Natural killer cell (primary cell): ENCODE measurements at places on chromosomes 1 and 21.

GRCh38 chr1:94646786-94647555 lies 105.4 kb upstream of the F3 start:
- no peaks in the 10 kb centered on the region for H3K36me3 ChIP-seq
- no peak overlapping the region for H3K27ac ChIP-seq
- no peak for DNase-seq
- no peaks in the 10 kb centered on the region for H3K27me3 ChIP-seq
- no peaks in the 10 kb centered on the region for H3K4me1 ChIP-seq
- H3K4me3 ChIP-seq: no peak overlapping the region

GRCh38 chr1:226026833-226027232 lies 27.7 kb upstream of the SDE2 start:
- H3K27me3 ChIP-seq: no peaks in the 10 kb centered on the region
- DNase-seq: no peak
- H3K4me1 ChIP-seq: peaks cover 3% of the 10 kb centered on the region
- no peaks in the 10 kb centered on the region for H3K36me3 ChIP-seq
- no peak overlapping the region for H3K4me3 ChIP-seq

GRCh38 chr1:56808410-56808809 lies 10.8 kb downstream of the FYB2 start:
- no peaks in the 10 kb centered on the region for H3K4me1 ChIP-seq
- H3K36me3 ChIP-seq: no peaks in the 10 kb centered on the region
- no peak overlapping the region for H3K27ac ChIP-seq
- H3K27me3 ChIP-seq: peaks cover 5% of the 10 kb centered on the region
- no peak for DNase-seq

- no peaks in the 10 kb centered on the region for H3K27me3 ChIP-seq
- no peak overlapping the region for H3K27ac ChIP-seq
- no peak overlapping the region for H3K4me3 ChIP-seq
- H3K36me3 ChIP-seq: no peaks in the 10 kb centered on the region
Observed at GRCh38 chr21:16865632-16866031, 647.2 kb upstream of the CXADR start.

DNA sequence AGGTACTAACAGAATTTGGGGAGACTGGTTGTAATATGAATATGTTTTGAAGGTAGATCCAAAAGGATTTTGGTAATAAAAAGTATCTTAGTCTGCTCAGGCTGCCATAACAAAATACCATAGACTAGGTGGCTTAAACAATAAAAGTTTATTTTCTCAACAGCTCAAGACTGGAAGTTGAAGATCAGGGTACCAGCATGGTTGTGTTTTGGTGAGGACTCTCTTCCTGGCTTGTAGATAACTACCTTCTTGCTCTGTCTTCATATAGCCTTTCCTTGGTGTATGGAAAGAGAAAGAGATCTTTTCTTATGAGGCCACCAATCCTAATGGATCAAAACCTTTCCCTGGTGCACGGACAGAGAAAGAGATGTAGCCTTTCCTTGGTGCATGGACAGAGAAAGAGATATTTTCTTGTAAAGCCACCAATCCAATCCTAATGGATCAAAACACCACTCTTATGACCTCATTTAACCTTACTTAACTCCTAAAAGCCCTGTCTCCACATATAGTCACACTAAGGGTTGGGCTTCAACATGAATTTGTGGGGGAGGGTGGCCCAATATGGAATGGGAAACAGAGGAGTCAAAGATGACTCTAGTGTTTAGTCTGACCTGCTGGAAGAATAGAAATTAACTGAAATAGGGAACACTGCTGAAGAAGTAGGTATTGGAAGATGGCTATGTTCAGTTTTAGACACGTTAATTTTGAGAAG lies 5.4 kb upstream of the TSNAX start:
- H3K27ac ChIP-seq: no peak overlapping the region
- no peaks in the 10 kb centered on the region for H3K36me3 ChIP-seq
- H3K27me3 ChIP-seq: no peaks in the 10 kb centered on the region
- H3K4me3 ChIP-seq: no peak overlapping the region
- H3K4me1 ChIP-seq: peaks cover 4% of the 10 kb centered on the region

DNA sequence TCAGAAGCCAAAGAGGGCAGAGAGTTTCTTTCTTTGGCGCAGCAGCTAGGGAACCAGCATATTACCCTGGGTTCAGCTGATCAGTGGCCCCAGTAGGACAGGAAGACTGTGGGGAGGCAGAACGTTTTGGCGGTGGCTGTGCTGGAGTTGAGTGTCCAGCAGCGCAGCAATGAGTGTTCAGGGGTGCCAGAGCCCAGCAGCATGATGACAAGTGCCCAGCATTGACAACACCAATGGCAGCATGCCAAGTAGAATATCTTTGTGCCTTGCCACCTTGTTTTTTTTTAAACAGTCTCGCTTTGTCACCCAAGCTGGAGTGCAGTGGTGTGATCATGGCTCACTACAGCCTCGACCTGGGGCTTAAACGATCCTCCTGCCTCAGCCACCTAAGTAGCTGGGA lies 106.7 kb upstream of the CDC42BPA start:
- no peaks in the 10 kb centered on the region for H3K4me1 ChIP-seq
- H3K36me3 ChIP-seq: no peaks in the 10 kb centered on the region
- no peaks in the 10 kb centered on the region for H3K27me3 ChIP-seq

DNA sequence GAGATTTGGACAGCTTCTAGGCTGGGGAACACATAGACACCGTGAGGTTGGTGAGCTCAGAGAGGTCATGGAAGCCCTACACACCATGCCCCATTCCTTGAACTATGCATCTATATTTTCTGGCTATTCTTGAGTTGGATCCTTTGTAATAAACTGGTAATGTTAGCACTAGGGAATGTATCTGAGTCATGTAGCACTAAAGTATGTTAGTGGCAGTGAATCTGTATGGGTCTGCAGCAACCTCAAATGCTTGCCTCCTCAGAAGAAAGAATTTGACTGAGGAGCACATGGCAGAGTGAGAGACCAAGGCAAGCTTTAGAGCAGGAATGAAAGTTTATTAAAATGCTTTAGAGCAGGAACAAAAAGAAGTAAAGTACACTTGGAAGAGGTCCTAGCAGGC lies 43.7 kb upstream of the LRRC7 start:
- no peak overlapping the region for H3K27ac ChIP-seq
- DNase-seq: no peak
- no peak overlapping the region for H3K4me3 ChIP-seq
- H3K4me1 ChIP-seq: no peaks in the 10 kb centered on the region
- no peaks in the 10 kb centered on the region for H3K36me3 ChIP-seq
- H3K27me3 ChIP-seq: no peaks in the 10 kb centered on the region

DNA sequence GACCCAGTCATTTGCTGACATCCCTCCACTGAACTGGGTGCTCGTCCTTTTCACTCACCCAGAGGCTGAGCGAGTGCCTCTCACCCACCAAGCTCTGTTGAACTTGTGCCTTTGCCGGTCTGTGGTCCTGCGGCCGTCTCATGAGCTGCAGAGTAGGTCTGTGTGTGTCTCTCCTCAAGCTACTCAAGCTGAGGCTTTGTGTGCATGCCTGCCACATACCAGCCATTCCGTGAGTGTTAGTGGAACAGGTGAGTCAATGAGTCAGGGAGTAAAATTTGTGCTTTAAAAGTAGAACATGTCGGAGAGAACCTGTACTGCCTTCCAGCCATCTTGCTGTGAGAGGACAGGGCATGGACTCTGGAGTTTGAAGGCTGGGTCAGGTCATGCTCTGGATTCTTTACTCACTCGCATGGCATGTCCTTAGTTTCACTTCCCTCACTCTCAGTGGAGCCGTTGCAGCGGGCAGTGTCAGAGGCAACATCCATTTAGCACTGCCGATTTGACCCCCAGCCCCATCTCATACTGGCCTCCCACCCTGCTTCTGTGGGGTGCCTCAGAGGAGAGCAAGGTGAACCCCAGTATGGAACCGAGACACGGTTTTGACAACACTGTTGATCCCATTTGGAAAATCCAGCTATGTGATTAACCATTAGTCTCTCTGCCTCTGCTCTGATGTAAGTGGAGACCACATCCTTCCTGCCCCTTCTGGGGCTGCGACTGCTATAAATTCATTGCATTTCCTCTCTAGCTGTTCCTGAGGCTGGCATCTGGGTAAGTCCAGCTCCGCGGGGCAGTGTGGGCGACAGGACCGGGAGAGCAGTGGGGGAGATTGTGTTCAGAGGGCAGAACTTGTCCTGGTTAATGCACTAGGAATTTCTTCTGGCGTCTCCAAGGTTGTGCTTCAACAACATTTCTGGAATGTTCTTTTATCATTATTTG lies at the start of gene NLRP3:
NLRP3 (plus strand) TSS at position 751 of the 939 bp plus-strand sequence. CDS start 2,628 bp downstream, outside the sequence.
- peak within 1 kb of the TSS; percentile 35 for H3K4me3 ChIP-seq
- peaks cover 21% of the 10 kb centered on the region for H3K4me1 ChIP-seq
- no peaks in the 10 kb centered on the region for H3K36me3 ChIP-seq
- H3K27ac ChIP-seq: peak within 1 kb of the TSS; percentile 32
- no peaks in the 10 kb centered on the region for H3K27me3 ChIP-seq
- DNase-seq: peak; percentile 29

- peaks cover 5% of the 10 kb centered on the region for H3K36me3 ChIP-seq
- no peaks in the 10 kb centered on the region for H3K4me1 ChIP-seq
- H3K27me3 ChIP-seq: no peaks in the 10 kb centered on the region
Observed at GRCh38 chr1:108141621-108142020, 58.5 kb downstream of the SLC25A24 start.

DNA sequence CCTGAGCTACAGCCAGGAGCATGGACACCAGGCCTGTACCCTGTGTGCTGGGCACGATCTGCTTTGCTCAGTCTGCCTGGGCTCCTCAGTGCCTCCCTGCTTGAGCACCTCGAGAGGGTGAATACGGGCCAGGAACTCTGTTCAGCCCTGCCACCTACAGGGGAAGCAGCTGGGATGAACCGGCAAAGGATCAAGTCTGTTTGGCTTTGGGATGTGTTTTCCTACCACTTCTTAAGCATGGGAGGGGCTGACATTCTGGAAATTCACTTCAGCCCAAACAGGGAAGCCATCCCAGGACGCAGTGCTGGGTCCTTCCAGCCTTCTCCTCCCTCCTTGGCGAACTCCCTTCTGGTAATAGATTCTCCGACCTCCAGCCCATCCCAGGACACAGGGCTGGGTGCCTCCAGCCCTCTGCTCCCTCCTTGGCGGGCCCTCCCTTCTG lies 55.8 kb upstream of the SELENON start:
- no peaks in the 10 kb centered on the region for H3K4me1 ChIP-seq
- DNase-seq: no peak
- no peaks in the 10 kb centered on the region for H3K27me3 ChIP-seq

GRCh38 chr1:8902765-8903164 lies 24.3 kb upstream of the ENO1 start:
- no peak overlapping the region for H3K4me3 ChIP-seq
- H3K27ac ChIP-seq: no peak overlapping the region
- no peaks in the 10 kb centered on the region for H3K27me3 ChIP-seq

DNA sequence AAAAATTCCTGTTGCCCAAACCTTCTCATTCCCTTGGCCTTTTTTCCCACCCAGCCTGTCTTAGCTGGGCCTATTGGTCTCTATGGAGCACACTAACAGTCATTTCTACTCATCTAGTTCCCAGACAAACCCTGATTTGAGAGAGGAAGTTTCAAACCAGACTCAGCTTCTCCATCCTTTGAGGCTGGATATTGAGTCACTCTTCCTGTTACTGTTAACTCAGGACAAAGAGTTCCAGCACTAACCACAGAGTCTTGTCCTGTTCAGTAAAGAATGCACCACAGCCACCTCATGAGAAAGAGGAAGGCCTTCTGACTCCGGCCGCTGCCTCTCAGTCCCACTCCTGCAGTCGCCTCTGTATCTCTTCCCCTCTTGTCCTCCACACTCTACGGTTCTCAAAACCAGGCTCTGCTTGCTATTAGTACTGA lies 137.8 kb downstream of the PTPRC start:
- H3K4me3 ChIP-seq: no peak overlapping the region
- no peak for DNase-seq
- H3K36me3 ChIP-seq: no peaks in the 10 kb centered on the region

GRCh38 chr21:27703791-27704190 lies 736.9 kb upstream of the ADAMTS5 start:
- no peak overlapping the region for H3K27ac ChIP-seq
- no peak overlapping the region for H3K4me3 ChIP-seq
- no peak for DNase-seq
- no peaks in the 10 kb centered on the region for H3K36me3 ChIP-seq
- no peaks in the 10 kb centered on the region for H3K4me1 ChIP-seq

- no peaks in the 10 kb centered on the region for H3K36me3 ChIP-seq
- H3K27ac ChIP-seq: no peak overlapping the region
- no peaks in the 10 kb centered on the region for H3K27me3 ChIP-seq
- DNase-seq: no peak
- no peak overlapping the region for H3K4me3 ChIP-seq
Observed at GRCh38 chr1:83065952-83066727, 932.8 kb downstream of the TTLL7 start.

GRCh38 chr1:162284206-162284955 lies 92.3 kb downstream of the SPATA46 start:
- H3K27me3 ChIP-seq: no peaks in the 10 kb centered on the region
- no peaks in the 10 kb centered on the region for H3K4me1 ChIP-seq
- no peak overlapping the region for H3K4me3 ChIP-seq
- DNase-seq: no peak
- no peak overlapping the region for H3K27ac ChIP-seq

DNA sequence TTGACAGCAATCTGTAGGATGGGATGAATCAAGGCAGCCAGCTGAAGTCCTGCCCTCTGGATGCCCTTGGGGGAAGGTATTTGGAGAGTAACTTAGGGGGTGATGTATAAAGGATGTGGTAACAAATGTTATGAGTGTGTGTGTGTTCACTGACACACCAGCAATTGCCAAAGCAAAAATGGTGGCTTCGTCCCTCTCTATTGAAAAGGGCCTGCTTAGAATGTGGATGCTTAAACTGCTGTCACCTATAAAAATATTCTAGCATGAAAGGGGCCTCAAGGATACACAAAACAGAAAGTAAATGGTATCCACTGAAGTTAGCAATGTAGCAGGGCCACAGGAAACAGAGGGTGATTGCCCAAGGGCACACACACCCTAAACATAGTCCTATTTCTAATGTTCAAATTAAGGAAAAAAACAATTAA lies 15.1 kb upstream of the AIM2 start:
- no peak overlapping the region for H3K4me3 ChIP-seq
- H3K4me1 ChIP-seq: peaks cover 11% of the 10 kb centered on the region
- peak overlapping the region; percentile 22 for H3K27ac ChIP-seq
- no peaks in the 10 kb centered on the region for H3K36me3 ChIP-seq
- no peak for DNase-seq
- H3K27me3 ChIP-seq: no peaks in the 10 kb centered on the region

DNA sequence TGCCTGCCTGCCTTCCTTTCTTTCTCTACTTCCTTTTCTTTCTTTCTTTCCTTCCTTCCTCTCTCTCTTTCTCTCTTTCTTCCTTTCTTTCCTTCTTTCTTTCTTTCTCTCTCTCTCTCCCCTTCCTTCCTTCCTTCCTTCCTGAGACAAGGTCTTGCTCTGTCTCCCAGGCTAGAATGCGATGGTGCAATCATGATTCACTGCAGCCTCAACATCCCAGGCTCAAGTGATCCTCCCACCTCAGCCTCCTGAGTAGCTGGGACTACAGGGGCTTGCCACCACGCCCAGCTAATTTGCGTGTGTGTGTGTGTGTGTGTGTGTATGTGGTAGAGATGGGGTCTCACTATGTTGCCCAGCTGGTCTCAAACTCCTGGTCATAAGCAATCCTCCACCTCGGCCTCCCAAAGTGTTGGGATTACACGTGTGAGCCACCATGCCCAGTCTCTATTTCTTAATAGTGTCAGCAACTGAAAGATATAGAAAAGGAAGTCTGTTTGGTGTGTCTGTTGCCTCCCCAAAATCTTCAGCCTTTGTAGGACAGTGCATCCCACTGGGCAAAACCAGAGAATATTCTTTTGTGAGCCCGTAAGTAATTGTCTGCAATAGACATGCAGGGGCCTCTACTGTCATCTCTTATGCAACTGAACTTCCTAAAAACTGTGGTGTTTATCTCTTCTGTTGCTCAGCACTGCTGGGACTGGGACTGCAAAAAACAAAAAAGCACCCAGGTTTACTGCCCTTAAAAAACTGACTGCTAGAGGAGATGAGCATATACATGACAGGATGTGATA lies 20.9 kb upstream of the RAB4A start:
- no peaks in the 10 kb centered on the region for H3K36me3 ChIP-seq
- H3K27ac ChIP-seq: no peak overlapping the region
- H3K27me3 ChIP-seq: no peaks in the 10 kb centered on the region
- peaks cover 22% of the 10 kb centered on the region for H3K4me1 ChIP-seq
- no peak for DNase-seq
